ENCODE measurements at places on chromosomes 1 and 21.

- DNase-seq: no peak
These were observed 65.8 kb upstream of the ATF3 start for GRCh38 chr1:212542761-212543187.

DNA sequence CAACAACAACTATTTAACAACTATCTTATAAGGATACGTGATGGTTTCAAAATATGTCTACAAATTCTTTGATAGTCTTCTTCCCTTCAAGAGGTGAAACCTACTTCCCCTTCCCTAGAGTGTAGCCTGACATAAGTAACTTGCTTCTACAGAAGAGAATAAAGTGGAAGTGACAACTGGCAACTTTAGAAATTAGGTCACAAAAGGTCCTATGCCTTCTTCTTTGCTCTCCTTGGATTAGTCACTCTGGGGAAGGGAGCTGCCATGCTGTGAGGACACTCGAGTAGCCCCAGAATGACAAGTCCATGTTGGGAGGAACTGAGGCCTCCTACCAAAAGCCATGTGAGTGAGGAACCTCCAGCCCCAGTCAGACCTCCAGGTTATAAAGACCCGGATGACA is 19.2 kb downstream of the EFCAB14 start:
- DNase-seq: peak; percentile 32

DNA sequence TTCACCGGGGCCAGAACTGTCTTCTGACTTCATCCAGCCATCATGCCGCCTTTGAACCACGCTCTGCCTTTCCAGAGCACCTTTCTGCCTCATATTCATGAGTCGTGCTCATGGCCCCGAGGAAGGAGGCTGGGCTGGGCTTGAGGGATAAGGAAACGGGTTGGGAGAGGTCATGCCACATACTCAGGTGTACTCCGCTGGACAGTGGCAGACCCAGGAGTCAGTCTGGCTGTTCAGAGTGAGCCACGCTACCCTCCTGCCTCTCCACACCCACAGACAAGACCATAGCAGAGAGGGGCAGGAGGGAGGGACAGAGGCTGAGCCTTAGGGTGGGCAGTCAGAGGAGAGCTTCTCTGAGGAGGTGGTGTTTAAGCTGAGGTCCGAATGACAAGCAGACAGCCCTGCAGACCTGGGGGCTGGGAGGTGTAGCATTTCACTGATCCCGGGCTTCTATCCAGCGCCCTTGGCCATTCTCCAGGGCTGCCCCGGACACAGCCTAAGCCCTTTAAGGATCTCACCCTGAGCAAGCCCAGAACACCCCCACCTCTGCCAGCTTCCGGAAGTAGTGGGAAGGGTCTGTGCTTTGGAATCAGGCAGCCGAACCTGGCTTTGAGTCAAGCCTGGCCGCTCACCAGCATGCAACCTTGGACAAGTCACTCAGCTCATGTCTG is 102.3 kb downstream of the LACTBL1 start:
- DNase-seq: no peak

- no peak for DNase-seq
These were observed 125.6 kb downstream of the KCNN3 start for GRCh38 chr1:154744352-154745035.

- no peak for DNase-seq
These were observed 56.0 kb upstream of the RAP1A start for GRCh38 chr1:111563619-111564018.

DNA sequence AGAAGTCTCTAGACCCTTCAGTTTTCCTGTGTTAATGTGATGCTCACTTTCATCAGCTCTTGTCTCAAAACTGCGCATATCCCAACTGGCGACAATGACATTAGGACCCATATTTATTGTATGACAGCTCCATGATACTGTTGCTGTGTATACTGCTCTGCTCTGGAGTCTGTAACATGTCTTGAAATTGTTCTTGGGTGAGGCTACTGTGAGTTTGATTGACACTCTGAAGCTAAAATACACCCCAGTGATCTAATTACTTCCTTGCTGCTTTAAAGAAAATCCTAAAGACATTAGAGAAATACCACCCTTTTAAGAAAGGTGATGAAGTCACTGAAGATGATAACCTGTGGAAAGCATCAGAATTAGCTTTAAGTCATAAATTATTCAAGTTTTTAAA is 1046.2 kb downstream of the KCNT2 start:
- no peak for DNase-seq

DNA sequence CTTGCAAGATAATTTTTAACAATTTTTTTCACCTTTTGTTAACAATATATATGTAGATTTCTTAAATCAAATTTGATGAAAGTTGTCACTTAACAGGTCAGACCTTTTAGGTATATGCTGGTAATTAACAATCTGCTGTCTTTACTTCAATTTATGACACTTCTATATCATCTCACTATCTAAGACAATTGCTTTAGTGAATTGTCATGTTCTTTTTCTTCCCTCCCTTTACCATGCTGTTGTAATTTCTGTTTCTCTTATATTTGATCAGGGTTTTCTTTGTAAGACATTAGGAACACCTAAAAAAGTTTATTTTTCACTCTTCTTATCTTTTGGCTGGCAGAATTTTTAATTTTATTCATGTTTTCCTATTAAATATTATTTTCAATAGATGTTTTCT is 2.0 kb downstream of the IFI16 start:
- no peak for DNase-seq

- no peak for DNase-seq
These were observed 15.2 kb downstream of the PRDM16 start for GRCh38 chr1:3084154-3084553.

DNA sequence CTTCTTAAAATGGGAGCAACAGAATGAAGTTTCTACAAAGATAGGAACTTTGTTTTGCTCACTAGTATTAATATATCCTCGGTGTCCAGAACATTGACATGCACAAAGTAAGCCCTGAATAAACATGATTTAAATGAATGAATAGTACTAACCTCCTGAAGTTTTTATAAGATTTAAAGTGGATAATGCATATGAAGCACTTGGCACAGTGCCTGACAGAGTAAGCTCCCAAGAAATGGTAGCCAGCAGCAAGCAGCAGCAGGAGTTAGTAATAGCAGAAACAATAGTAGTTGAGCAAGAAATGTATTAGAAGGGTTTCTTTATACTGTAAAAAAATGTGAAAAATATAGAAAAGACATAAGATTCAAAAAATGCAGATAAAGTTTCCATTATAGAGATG is 258.1 kb upstream of the C1orf87 start:
- DNase-seq: no peak
